ENCODE measurements at places on chromosomes 5 and 9.

GRCh38 chr9:9792144-9792857 lies 820.5 kb downstream of the PTPRD start:
- DNase-seq, result no peak

DNA sequence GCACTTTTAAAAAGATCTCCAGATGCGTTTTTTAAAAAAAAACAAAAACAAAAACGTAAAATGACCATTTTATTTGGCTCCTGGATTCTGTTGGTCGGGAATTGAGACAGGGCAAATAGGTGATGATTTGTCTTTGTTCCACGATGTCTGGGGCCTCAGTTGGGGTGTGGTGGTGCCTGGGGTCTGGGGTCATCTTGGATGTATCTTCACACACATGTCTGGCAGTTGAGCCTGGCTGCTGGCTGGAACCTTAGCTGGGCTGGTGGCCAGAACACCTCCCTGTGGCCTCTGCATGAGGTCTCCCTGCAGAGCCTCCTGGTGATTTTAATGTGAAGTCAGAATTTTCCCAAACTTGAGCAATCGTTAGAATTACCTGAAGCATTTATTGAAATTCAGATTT lies 42.5 kb upstream of the BASP1 start:
- no peak for DNase-seq

GRCh38 chr5:75482482-75482881 lies 28.9 kb downstream of the CERT1 start:
- no peak for DNase-seq

GRCh38 chr5:5629607-5629978 lies 207.1 kb downstream of the ICE1 start:
- DNase-seq, result no peak

GRCh38 chr9:119934497-119934896 lies 565.3 kb upstream of the BRINP1 start:
- DNase-seq, result no peak

DNA sequence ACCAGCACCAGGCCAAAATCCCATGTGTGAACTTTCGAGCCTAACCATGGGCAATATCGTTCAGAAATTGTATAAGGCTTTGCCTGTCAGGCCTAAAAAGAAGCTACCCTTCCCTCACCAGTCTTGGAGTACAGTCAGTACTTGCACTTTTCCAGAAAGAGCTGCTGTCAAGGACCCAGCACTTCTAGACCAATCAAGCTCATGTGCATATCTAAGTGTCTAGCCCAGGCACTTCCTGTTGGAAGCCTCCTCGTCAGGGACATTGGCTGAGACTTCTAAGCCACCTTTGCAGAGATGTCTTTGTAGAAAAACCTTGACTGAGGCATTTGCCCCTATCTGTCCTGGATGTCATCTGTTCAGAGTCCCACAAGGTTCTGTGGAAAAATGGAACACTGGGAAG lies 1930.5 kb downstream of the EFNA5 start:
- DNase-seq, result no peak

DNA sequence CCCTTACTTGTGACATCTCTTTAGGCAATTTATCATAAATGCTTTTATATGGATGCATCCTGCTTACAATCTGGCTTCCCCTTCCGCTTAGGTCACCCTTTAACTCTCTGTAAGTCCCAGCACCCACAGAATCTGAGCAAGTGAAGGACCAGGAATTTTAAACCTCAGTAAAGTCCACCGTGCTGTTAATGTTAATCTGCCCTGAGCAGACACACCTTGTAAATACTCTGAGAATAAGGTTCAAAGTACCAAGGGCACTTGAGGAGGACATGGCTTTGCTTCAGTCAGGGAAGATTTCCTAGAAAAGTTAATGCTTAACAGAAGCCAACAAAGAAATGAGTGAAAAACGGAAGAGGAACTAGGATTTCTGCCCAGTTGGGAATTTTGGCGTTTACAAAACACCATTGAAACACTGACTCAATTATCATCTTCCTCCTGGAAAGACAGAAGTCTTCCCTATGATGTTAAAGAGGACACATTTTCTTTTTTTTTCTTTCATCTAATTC lies 26.4 kb upstream of the TTC39B start:
- DNase-seq, result no peak

- no peak for DNase-seq
Measured at GRCh38 chr9:94782355-94783101, 56.0 kb downstream of the AOPEP start.

DNA sequence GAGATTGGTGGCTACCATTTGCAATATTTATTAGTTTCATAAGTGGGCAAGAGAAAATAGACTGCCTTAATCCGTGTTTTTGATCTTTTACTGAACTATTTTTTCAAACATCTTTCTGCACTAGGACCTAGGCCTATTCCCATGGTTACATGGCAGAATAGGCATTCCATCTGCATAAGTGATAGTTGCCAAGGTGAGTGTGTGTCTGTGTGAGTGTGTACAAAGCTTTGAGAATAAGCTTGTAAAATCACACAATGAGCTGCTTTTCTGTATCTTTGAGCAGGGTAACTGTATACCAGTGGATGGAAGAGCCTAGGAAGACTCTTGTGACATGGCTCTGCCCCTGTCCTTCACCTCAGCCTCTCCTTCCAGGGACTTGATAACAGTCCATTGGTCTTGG lies 92.7 kb downstream of the SGCD start:
- DNase-seq, result no peak

GRCh38 chr9:125884218-125884595 lies 137.0 kb downstream of the PBX3 start:
- no peak for DNase-seq

DNA sequence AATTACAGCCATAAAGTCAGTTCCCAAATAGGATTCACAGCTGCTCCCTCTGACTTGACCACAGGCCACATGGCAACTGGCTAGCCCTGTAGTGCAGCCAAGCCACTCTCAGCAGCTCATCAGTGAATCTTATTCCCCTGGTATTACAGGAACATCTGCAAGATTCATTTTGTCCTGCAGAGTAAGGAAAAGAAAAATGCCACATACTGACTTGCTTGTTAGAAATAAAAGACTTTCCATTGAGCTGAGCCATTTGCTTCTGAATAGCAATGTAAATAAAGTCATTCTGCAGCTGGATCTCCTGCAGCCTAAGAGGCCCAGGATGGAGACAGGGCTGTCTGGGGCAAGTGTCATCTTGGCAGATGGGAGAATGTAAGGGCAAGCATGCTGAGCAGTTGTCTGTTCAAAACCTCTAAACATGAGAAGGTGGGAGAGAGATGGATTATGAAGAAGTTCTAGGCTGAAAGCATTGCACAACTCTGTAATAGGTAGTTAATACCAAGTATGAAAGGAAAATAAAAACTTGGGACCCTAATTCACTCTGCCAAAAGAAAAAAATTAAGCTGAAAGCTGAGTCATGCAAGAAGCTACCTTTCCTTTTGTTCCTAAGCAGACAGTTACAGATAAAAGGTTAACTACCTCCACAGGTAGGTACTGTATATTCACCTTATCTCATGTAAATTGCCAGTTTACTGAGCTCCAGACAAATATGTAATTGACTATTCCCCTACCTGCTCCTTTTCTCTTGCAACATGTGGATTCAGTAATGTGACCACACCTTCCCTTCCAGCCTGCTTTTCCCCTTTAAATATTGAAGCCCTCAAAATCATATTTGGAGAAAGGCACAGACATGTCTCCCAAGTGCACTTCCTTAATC lies 244.4 kb upstream of the RAI14 start:
- DNase-seq, result no peak
